ENCODE measurements at places on chromosomes 5 and 9.
A peak's percentile ranks its signal among the peaks of the same experiment; 100 is the strongest.

DNA sequence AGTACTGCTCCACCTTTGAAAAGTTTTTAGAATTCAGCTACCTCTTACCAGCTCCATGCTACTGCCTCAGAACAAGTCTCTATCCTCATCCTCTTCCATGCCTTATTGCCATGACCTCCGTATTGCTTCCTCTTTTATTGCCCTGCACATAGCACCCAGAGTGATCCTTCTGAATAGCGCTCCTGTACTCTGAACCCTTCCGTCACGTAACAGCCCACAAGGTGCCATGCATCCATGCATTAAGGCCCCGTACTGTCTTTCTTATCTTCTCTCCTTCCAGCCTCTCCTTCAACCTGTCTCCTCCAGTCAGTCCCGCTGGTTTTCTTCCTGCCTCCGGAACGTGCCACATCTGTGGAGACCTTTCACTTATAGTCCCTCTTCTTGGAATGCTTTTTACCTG, 273.3 kb upstream of the SEMA6A start:
- DNase-seq: no peak

- DNase-seq: no peak
These were observed 39.2 kb downstream of the ADAMTS19 start for GRCh38 chr5:129499208-129499852.

- DNase-seq: no peak
These were observed 8.4 kb downstream of the SLC2A6 start for GRCh38 chr9:133470427-133470924.

- DNase-seq: no peak
These were observed 737 bp downstream of the NANS start for GRCh38 chr9:98057138-98057799.

DNA sequence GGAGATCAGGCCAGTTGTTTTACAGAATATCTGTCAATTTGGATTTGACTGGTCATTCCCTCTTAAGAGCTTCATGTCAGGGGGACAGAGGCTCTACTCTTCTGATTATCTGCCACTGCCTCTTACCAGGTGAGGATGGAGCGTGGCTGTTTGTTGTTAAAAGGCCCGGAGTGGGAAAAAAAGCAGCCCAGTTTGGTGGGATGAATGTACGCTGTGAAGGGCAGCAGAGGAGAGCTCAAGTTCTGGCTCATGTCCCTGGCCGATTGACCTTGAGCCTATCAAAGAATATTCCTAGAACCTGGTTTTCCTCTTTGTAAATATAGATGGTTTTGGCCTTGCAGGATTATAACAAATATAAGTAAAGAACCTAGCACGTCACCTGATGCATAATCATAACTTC, 16.3 kb upstream of the SHB start:
- DNase-seq: no peak

DNA sequence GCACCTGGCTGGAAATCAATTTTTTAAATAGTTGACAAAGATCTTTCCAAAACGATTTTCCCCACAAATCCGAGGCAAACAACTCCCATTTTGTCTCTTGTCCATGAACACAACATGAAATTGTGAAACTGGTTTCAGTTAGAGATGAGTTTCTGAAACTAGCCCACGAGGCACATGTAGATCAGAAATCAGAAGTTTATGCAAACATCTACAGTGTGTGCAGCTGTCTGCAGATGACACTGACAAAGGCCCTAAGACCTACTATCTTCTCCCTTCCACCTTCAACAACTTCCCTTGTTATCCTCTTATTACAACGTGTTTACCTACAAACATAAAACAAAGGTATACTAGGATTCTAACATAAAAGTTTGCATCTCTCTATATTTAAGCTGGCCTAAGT, 183.3 kb downstream of the DIRAS2 start:
- no peak for DNase-seq

GRCh38 chr5:127875235-127876021, 172.2 kb downstream of the CCDC192 start:
- DNase-seq: no peak

GRCh38 chr5:81081461-81081835, 121.3 kb downstream of the RASGRF2 start:
- no peak for DNase-seq

GRCh38 chr5:98786191-98786853, 12.9 kb downstream of the RGMB start:
- no peak for DNase-seq

GRCh38 chr5:31664566-31664965, 25.6 kb downstream of the PDZD2 start:
- DNase-seq: no peak

DNA sequence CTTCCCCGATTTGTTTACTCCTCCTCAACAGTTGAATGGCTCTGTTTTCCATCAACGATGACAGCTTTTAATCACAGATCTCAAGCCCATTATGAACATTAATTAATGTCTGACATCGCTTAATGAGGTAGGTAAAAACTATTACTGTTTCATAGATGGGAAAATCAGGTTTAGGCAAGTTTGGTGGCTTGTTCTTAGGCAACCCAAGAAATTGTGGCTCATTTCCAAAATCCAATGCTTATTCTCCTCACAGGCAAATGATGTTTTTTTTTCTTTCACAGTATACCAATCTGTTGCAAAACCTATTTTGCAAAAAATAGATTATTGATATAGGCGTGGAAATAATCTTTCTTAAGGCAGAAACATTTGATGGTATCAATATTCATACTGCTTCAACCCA, 70.8 kb upstream of the CHD1 start:
- no peak for DNase-seq

GRCh38 chr5:34655354-34655991, 655 bp upstream of the RAI14 start:
- peak; percentile 7 for DNase-seq

DNA sequence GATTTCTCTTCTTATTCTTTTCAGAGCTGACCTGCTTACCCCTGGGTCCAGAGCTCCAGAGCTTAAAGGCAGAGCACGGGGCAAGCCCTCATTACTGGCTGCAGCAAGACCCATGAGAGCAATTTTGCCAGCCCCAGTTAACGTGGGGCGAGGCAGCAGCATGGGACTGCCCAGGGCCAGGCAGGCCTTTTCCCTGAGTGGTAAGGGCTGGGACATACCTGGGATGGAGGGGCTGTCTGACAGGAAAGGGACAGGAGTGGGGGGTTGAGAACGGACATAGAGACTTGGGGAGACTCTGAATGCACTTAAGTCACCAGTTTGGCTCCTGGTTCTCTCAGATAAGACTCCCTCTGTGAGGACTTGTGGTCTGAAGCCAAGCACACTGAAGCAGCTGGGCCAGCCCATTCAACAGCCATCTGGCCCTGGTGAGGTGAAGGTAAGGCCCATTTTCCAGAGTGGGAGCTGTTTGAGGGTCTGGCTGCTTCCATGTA, 26.2 kb downstream of the HMGXB3 start:
- DNase-seq: no peak

- no peak for DNase-seq
These were observed 1167.7 kb downstream of the MAT2B start for GRCh38 chr5:164672931-164673694.

DNA sequence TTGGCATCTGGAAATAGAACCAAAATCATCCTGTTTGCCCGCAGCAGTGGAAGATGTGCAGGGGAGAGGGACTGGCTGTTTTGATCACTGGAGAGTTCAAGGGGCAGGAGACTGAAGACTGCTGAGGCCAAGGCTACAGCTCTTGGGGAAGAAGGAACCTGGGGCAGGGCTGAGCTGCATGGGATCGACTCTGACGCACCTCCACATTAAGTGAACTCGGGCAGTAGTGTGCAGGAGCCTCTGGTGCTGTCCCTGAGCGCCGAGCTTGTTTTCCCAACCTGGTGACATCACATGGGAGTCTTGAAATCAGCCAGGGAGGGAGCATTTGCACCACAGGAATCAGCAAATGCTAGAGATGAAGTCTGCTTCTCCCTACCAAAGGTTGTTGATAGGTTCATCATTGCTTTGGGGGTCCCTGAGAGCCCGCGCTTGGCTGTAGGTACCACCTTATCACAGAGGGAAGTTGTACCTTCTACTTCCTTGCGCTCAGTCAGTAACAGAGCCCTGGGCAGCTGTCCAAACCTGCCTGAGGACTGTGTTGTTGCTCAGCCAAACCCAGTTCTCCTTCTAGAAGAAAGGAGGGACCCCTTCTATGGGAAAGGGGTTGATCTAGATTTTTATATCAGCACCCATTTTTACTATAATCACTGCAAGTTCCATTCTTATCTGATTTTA, 52.3 kb upstream of the CTSL start:
- no peak for DNase-seq

DNA sequence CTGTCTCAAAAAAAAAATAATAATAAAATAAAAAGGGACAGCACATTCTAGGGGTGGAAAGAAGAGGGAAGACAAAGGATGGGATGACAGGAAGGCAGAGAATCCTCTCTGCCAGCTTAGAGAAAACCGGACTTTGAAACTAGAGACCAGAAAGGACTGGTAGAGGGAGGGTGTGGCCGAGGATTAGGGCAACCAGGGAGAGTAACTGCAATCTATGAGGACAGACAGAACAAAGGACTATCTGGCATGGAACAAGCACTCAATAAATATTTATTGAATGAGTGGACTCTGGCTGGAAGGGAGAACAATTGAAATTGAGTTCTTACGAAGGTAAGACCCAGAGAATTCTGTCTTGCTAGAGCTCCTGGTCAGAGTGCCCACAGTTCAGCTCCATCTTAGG, 2.4 kb downstream of the GBA2 start:
- no peak for DNase-seq

DNA sequence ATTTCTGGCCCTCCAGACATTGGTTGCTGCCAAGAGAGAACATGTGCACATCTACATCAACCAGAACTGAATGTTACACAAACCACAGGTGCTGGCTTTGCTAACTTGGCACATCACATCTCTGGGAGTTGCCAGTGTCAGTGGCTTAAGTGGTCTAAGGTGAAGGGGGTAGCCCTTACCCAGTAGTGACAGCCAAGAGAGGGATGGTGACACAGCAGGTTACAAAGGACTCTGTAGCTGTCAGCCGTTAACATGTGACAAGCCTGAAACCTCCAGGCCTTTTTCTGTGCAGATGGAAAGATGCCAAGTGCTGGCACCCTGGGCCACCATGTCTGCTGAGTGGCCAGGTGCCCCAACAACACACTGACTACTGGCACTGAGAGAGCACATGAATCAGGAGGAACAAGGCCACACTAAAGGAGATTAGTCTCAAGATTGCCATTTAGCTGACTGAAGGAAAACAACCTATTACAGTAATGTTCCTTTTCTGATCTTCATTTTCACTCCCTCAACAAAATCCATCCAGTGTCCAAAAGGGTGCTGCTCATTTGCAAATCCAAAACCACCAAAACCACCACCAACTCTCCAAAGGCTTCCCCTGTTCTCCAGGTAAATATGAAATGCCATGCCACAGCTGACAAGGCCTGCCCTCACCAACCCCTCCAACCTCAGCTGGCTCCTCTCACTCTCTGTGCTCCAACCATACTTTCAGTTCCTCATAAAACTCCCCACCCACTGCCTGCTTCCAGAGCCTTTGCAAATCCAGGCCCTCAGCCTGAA, 20.2 kb downstream of the SIL1 start:
- no peak for DNase-seq

DNA sequence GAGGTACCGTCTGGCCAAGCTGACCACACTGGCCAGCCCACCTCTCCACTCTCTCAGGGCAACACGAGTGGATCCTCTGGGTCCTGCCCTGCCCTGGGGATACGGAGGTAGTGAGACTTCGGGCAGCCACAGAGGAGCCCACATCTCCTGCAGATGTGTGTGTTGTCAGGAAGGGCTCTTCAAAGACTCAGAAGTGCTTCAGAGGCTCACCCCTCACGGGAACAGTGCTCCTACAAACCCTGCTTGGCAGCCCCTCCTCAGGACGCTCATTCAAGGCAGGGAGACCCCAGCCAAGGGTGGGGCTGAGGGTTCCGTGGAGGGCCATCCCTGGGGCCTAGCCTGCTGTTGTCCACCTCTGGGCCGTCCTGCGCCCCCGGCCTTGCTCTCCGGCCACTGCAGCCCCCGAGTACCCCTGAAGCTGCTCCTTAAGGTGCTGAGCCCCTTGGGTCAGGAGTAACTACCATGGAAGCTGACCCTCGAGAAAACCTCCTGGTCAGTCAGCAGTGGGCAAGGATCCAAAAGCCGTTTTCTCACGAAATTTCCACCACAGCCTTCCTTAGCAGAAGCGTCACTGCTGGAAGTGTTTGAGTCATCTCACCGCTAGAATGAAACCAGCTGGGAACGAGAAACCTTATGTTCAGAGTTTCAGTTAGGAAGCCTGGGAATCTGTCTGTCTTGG, 23.2 kb upstream of the LRRC14B start:
- no peak for DNase-seq

GRCh38 chr9:91795598-91796241, 154.3 kb downstream of the ROR2 start:
- no peak for DNase-seq

DNA sequence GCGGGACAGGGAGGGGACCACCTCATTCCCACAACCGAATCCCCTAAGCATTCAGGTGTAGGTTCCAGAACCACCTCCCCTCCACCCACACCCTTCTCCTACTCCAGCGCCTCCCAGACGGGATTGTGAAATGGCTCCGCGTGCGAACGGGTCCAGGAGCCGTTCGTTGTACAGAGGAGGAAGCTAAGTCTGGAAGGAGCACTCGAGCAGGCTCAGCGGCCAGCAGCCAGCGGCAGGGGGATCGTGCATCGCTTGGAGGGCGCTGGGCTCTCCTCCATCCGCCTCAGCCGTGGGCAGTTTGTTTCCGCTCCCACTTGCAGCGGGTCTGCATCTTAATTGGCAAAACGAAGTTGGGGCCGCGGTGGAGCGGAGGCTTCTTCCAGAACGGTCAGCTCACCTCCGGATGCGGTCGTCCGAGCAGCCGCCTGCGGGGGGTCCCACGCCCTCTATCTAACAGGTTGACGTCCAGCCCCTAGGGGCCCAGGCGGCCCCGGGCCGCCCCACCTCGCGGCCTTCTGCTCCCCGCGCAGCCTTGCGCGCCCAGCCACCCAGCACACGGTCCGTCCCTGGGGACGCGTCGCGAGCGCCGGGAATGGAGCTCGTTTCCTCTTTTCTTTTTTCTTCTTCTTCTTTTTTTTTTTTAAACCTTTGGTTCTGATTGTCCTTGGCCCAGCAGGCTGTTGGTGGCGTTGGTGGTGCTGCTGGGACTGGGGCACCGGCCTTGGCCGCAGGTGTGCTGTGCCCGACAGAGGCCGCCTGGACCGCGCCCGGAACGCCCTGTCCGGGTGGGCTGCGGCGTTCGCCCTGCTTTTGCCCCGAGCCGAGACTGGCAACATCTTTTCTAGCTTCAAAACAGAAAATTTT, 3.9 kb upstream of the BARX1 start:
- DNase-seq: no peak

DNA sequence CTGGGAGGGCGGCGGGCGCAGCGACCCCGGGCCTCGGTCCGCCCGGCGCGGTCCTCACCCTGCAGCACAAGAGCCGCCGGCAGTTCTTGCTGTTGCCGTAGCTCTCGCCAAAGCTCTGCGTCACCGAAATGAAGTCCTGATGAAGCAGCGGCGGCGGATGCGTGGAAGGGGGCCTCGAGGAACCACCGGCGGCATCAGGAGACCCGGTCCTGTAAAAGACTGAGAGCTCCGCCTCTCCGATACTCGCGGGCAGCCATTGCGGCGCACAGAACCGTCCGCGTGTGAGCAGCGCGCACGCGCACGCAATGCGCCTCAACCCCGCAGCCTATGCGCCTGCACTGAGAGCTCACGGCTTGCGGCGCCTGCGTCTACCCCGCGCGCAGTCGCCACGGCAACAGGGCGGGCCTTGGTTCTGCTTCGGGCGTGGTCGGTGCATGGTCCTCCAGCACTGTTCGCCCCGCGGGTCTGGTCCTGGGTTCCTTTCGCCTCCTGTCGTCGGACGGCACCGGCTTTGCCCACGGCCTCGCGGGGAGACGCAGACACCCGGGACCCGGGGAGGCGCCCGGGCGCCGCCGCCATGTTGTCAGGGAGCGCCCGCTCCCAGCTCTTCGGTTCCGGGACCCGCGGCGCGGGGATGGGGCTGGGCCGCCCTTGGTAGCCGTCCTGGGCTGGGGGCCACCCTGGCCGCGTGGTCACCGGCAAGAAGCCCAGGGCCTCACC, 9.3 kb upstream of the GRIN1 start:
- peak; percentile 83 for DNase-seq

Measured in T-helper 22 cell (primary cell).